Activated B cell treated with CpG ODN at 0.5 μM for 24 hours (primary cell): ENCODE measurements at places on chromosomes 13 and 19. TPM values are rescaled to one million over a fixed set of nuclear protein-coding genes. Genes with fewer than 3 reads are reported as not detected.
A peak's percentile ranks its signal among the peaks of the same experiment; 100 is the strongest.

Gene KLC3
- not detected in 2 replicates for total RNA-seq

- no peak for DNase-seq
Measured at GRCh38 chr19:46383171-46383815, 30.1 kb downstream of the CCDC8 start.

DNA sequence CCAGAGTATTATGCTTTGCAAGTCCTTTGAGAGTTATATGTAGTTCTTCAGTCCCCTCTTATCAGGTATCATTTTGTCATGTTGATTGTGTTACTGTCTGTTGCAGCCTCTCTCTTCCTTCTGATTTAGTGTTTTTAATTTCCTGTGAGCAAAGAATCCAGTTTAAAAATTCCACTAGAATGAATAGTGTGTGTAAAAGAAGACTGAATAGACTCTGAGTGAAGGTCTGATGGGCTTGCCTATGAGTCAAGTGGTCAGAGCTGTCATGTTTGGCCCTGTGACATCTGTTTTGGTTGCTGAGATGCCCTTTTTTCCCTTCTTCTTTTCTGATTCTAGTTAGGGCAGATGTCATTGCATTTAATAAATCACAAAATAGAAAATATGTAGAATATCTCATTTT, 23.3 kb upstream of the KCTD4 start:
- DNase-seq, result no peak

DNA sequence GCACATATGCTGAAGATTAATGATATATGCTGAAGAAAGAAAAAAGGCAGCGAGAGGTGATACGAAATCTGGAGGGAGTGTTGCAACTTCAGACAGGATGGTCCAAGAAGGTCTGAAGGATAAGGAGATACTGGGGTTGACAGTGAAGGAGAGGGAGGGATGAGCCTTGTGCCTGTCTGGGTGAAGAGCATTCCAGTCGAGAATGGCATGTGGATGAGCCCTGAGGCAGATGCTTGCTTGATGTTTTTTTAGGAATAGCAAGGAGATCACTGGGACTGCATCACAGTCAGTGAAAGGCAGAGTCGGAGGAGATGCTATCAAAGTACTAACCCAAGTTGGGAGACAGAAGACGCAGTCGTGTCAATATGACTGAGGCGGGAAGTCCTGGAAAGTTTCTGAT, 13.3 kb upstream of the LAIR2 start:
- no peak for DNase-seq

Gene PRRG2
- total RNA-seq, result 1.8 and 2.2 TPM in 2 replicates

DNA sequence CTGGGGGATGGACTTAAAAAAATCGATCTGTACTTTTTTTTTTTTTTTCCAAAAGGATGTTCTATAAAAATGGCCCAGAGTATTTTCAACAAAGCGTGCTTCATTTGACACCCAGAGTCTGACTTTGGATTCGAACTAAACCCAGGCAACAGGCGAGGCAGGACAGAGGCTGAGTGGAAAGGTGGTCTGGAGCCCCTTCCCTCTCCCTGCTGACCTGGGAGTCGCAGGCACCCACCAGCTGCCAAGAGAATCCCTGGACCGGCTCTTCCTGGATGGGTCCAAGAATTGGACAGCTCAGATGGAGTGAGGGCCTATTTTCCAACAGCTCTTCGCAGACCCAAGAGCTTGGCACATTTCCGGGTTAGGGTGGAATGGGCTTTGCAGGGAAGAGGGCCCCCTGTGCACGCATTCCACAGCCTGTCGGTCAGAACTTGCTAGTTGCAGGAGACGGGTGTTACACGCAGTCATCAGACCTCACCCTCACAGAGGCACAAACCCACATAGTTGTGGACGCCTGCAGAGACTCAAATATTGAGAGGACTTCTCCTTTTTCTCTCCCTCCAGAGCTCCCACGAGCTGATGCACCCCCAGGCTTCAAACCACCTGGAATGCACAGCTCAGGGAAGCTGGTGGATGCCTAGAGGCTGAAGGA, 15.2 kb downstream of the KCTD15 start:
- no peak for DNase-seq

GRCh38 chr13:47008318-47008717, 111.5 kb upstream of the HTR2A start:
- no peak for DNase-seq

GRCh38 chr19:13275016-13275722, 125.0 kb downstream of the IER2 start:
- DNase-seq, result no peak

- DNase-seq, result no peak
Measured at GRCh38 chr13:40456979-40457553, 209.4 kb downstream of the FOXO1 start.

- no peak for DNase-seq
Measured at GRCh38 chr13:71618159-71618558, 248.8 kb downstream of the DACH1 start.

GRCh38 chr19:55622242-55622969, 2.0 kb downstream of the ZNF784 start:
- DNase-seq, result no peak

Gene SYNE4
- 2.1 and 3.7 TPM in 2 replicates for total RNA-seq

GRCh38 chr13:77269141-77269540, 57.8 kb downstream of the MYCBP2 start:
- DNase-seq, result no peak

Gene PSG1
- total RNA-seq, result not detected in 2 replicates

DNA sequence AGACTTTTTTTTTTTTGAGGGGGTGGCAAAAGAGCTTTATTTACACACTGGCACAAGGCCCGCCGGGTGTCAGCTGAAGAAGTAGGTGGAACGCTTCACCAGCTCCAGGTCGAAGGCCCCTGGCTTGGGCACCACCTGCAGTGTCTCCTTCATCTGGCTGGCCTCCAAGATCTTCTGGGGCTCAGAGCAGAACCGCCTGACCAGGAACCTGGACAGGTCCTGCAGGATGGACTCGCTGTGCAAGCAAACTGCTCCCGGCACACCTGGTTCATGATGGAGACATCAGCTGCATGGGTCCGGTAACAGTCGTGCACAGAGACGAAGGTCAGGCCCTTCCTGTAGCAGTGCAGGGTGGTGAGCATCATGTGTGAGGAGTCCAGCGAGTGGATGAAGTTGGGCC, 4.4 kb upstream of the CYP4F2 start:
- no peak for DNase-seq

Gene RASL11A
- 1.4 and 2.0 TPM in 2 replicates for total RNA-seq

- no peak for DNase-seq
Measured at GRCh38 chr13:112056739-112057438, 10.1 kb upstream of the SOX1 start.

DNA sequence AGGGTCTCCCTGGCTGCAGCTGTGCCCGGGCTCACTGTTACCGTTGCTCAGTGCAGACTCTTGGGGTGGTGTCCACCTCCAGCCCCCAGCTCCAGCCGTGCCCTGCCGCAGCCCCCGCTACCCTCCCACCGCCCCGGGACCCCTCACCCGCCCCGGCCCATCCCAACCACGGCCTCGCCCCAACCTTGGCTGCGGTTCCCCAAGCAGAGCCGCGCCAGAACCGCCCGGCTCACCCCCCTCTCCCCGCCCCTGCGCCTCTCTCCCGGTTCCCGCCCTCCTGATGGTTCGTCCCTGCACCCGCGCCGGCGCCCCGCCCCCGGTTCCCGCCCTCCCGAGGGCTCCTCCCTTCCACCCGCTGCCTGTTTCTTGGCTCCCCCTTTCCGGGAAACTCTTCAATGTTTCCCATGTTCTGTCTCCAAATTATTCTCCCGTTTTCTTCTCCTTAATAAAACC, 40.3 kb downstream of the ANKRD10 start:
- no peak for DNase-seq

DNA sequence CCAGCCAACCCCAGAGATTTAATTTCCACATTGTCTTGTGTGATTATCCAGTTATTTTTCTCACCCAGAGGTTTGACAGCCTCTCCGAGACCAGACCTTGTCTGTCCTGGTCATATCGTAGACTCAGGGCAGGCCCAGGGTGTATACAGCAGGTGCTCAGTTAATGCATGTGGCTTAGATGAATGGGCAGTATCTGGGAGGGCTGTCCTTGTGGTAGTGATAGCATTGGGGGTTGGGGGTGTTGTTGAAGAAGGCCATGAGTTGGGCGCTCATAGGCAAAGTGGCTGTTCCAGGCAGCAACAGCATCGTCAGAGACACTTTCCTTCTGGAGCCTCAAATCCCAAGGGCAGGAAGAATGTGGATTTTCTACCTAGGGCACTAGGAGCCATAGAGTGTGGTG, 16.9 kb downstream of the MAST3 start:
- no peak for DNase-seq

GRCh38 chr13:26509491-26509890, 48.0 kb upstream of the WASF3 start:
- no peak for DNase-seq

Gene PSG6
- total RNA-seq, result not detected in 2 replicates

DNA sequence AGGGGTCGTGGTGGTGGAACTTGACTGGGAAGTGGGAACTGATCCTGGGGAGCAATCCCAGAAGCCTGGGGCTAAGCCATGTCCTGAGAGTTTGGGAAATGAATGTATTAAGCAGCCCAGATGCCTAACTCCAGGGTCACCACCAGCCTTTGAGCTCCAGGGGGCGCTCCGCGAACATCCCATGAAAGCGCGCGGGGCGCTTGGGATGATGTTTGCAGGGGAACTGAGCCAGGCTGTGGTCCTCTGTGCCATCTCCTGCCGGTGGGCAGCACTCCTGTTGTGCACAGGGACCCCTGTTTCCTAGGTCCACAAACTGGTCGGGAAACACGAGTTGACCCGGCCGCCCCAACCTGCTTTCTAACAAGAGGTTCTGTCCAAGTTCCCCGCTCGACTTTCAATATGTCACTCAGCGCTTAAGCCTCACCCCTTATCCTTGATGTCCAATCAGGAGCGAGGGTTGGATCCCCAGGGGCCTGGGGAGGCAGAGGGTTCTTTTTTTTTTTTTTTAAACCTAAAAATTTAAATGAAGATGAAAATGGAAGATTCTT, 14.4 kb downstream of the LEUTX start:
- peak; percentile 67 for DNase-seq

GRCh38 chr13:34162544-34162933, 344.6 kb downstream of the RFC3 start:
- no peak for DNase-seq

Gene TICAM1
- 34.4 and 39.4 TPM in 2 replicates for total RNA-seq

GRCh38 chr13:80901530-80901929, 560.6 kb upstream of the SPRY2 start:
- DNase-seq, result no peak

DNA sequence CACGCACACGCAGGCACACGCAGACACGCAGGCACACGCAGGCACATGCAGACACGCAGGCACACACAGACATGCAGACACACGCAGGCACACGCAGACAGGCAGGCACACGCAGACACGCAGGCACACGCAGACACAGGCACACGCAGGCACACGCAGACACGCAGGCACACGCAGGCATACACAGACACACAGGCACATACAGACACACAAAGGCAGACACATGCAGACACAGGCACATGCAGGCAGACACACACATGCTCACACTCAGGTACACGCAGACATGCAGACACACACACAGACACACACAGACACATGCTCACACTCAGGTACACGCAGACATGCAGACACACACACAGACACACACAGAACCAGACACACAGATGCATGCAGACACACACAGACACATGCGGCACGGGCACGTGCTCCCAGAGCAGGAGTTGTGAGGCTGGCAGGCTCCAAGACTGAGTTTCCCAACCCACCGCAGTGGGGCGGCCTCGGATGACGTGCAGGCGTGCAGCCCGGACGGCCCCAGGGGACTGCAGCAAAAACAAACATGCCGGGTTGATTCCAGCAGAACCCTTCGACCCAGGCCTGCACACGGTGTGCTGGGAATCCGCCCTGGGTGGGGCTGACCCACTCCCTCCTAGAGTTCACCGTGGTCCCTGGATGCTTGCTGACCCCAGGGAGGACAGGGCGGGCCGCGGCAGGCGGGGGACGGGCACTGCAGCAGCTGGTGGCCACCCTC, 100.0 kb downstream of the GADD45B start:
- no peak for DNase-seq

Gene COMP
- 0.10 and 0.16 TPM in 2 replicates for total RNA-seq

Gene NLRP11
- total RNA-seq, result 0.16 and 0.17 TPM in 2 replicates

Gene FPR3
- total RNA-seq, result 0.20 and 0.27 TPM in 2 replicates

- DNase-seq, result no peak
Measured at GRCh38 chr13:20843166-20843565, 59.4 kb downstream of the XPO4 start.

Gene ZNF560
- total RNA-seq, result 0.15 TPM in 1 of 2 replicates, not detected in the other

- DNase-seq, result no peak
Measured at GRCh38 chr19:14051980-14052379, 9.9 kb downstream of the PALM3 start.

Gene MAG
- 0.22 and 0.31 TPM in 2 replicates for total RNA-seq

DNA sequence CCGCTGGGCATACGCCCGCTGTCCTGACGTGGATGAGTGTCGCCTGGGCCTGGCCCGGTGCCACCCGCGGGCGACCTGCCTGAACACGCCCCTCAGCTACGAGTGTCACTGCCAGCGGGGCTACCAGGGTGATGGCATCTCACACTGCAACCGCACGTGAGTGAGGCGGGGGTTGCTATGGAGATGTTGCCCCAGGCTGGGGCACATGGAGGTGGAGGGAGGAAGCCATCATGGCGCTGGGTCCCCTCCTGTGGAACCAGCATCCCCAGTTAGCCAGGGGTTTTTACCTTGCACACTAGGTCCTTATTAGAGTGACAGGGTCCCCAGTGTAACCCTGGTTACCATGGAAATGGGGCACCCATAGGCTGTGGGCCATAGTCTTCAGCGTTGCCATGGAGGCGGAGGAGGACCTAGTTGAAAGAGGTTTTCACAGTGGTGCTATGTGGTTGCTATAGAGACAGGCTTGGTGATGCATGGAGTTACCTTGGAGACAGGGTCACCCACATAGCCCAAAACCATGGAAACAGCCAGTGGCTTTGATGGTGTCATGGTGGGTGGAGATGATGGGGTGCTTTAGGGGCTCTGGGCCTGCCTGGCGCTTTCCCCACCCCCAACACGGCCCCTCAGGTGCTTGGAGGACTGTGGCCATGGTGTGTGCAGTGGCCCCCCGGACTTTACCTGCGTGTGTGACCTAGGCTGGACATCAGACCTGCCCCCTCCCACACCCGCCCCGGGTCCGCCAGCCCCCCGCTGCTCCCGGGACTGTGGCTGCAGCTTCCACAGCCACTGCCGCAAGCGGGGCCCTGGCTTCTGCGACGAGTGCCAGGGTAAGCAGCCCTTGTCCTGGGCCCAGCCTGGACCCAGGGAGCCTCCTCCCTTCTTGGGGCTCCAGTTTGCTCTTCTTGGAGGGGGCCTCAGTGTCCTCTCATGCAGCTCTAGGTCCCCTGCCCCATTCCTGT, 27.1 kb downstream of the MEGF8 start:
- no peak for DNase-seq

Gene RASAL3
- 76.2 and 89.3 TPM in 2 replicates for total RNA-seq

DNA sequence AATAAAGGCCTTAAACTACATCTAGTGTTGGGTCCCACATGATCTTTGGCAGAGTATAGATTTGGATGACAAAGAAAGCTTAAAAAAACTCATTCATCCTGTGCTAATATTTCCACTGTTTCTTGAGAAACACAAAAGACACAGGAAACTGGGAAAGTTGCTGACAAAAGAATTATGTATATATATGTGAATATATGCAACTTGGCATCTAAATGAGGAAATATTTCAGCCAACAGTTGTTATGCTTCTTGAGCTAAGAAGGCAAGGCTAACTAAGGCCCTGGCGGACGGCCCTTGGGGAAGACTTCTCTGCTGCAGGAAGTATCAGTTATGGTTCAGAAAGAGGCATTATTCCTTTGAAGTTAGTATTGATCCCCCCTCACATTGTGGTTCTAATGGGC, 491.8 kb downstream of the DIAPH3 start:
- DNase-seq, result no peak
